ENCODE measurements at places on chromosomes 7 and 10.

GRCh38 chr7:146112755-146113154 is 3.8 kb upstream of the CNTNAP2 start:
- no peak overlapping the region for H3K4me3 ChIP-seq
- no peaks in the 10 kb centered on the region for H3K4me1 ChIP-seq

GRCh38 chr10:118968060-118968459 is 61.5 kb upstream of the NANOS1 start:
- H3K4me1 ChIP-seq: no peaks in the 10 kb centered on the region
- peaks cover 55% of the 10 kb centered on the region for H3K27me3 ChIP-seq
- no peak overlapping the region for H3K27ac ChIP-seq
- no peak overlapping the region for H3K4me3 ChIP-seq

DNA sequence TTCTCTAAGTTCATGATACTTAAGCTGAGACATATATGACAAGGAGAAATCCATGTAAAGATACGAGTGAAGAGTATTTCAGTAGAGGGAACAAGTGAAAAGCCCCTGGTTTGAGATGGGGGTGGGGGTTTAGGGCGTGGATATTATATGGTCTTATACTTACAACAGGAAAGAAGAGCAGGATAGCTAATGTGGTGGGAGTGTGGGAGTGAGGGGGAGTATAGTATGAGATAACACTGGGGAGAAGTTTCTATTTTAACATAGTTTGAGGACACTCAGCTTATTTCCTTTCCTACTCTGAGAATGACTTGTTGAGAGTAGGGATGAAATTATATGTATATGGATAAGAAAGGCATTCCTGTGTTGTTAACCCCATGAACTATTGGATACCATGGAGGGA is 36.5 kb downstream of the MCU start:
- no peaks in the 10 kb centered on the region for H3K27me3 ChIP-seq
- no peak overlapping the region for H3K4me3 ChIP-seq

DNA sequence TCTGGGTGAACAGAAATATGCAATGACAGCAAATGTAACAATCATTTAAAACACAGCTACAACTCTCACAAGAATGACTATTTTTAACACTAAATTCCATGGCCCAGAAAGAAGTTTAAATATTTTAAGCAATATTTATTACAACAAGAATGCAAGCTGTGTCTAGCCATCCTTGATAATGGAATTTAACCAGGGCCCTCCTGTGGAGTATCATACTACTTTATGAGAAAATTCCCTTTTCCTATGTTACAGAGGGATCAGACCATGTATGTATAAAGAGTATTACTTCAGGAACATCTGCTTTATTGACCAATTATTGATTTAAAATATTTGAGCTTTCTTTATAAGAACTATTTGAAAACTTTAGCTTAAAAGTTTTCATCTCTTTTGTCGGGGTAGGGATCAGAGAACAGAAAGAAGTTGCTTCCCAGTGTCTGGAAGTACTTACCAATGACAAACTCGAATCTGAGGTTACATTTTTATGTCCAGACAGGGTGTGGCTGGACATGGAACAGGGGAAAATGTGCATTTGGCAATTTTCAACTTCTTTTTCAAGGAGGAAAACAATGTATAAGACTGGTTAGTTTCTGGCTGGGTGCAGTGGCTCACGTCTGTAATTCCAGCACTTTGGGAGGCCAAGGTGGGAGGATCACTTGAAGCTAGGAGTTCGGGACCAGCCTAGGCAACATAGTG is 48.3 kb upstream of the NRBF2 start:
- no peak for DNase-seq
- H3K4me3 ChIP-seq: no peak overlapping the region
- no peaks in the 10 kb centered on the region for H3K27me3 ChIP-seq
- no peak overlapping the region for H3K27ac ChIP-seq

DNA sequence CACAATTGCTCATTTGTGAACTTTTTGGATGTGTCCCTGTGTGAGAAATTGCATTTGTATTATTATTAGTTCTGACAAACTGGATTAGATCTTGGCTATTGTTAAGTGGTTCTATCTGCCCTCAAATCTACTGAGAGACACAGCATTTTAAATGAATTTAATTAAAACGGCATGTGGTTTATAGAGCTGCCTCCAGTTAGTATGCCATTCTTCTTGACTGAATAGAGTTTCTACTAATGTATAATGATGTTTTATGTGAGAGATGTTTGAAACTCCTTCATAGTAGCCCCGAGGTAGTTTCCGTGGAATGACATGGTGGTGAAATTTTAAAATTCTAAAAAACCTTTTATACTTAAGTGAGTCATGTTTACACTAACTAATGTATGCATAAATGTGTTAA is 110.9 kb downstream of the DYNC1I1 start:
- DNase-seq: no peak
- no peak overlapping the region for H3K4me3 ChIP-seq
- H3K36me3 ChIP-seq: no peaks in the 10 kb centered on the region
- no peaks in the 10 kb centered on the region for H3K27me3 ChIP-seq
- H3K27ac ChIP-seq: no peak overlapping the region
- no peaks in the 10 kb centered on the region for H3K4me1 ChIP-seq

DNA sequence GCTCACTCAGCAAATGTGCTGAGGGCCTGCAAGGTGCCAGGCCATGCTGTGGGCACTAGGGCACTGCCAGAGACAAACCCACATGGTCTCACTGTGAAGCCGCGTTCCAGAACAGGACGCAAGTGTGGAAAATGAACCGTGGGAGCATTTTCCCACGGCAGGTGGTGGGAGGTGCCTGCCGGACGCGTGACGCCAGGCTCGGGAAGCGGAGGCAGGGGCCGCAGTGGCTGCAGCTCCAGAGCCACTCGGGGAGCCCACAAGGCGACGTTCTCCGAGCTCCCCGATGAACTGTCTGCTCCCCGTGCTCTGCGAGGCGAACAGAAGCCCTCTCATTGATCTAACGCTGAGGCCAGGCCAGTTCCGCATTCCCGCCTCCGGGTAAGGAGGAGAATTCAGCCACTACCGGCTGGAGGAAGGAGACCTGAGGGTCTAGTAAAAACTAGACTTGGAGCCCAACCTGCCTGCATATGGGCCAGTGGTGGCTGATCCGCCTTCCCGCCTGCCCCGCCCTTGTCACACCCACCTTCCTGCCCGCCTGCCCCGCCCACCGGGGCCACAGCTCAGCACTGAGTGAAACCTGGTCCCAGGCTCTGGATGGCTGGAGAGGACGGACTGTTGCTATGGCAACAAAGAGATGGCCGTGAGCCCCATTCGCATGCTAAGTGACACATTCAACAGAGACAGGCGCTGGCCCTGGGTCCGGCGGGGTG is 13.1 kb downstream of the ADGRA1 start:
- H3K36me3 ChIP-seq: no peaks in the 10 kb centered on the region
- H3K27ac ChIP-seq: no peak overlapping the region
- H3K27me3 ChIP-seq: peaks cover 18% of the 10 kb centered on the region

- no peaks in the 10 kb centered on the region for H3K27me3 ChIP-seq
- DNase-seq: peak; percentile 85
These were observed 125.7 kb upstream of the ZNF438 start for GRCh38 chr10:31157123-31158010.

DNA sequence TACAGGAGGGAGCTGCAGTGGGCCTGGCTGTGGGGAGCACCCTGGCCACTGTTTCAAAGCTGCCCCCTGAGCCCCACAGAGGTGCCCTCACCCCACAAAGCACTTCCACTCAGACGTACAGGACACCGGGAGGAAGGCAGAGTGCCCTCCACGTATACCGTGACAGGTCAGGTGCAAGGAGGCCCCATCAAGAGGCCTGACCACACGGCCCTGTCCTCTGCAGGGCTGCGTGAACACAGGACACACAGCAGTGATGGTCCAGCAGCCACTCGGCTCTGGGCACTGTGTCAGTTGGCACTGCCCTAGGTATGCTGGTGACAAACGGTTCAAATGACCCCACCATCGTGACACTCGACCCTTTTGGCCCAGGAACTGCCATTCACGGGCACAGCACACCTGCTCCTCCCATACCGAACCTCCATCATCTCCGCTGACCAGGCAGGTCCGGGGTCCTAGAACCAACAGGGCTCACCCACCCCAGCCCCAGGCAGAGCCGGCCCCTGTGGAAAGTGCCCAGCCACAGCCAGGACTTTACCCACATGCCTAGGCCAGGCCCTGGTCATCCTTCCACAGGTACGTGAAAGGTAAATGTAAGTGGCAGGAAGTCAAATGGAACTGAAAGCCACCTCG is 560.9 kb downstream of the PTPRN2 start:
- H3K4me3 ChIP-seq: no peak overlapping the region
- H3K36me3 ChIP-seq: no peaks in the 10 kb centered on the region
- no peaks in the 10 kb centered on the region for H3K27me3 ChIP-seq
- no peak for DNase-seq
